ENCODE measurements at places on chromosomes 6 and 20.

- DNase-seq: no peak
These were observed 151.1 kb upstream of the HCRTR2 start for GRCh38 chr6:55023230-55023629.

- DNase-seq: no peak
These were observed 29.3 kb upstream of the ZBTB24 start for GRCh38 chr6:109512271-109512817.

DNA sequence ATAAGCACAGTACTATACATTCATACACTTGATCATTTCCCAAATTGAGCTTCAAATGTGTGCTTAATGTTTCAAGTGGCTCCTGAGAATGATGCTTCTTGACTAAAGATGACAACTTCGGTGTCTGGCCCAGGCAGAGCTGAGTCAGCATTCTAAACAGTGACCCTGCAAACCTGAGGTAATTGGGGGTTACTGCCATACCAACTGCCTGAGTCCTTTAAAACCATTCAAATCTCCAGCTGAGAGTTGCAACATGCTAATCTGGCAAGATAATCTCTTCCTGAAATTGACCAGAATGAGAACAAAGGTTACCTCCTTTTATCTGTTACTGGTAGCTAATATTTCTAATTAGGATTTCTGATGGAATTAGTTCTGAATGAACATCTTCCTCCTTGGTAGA lies 8.2 kb downstream of the BACH2 start:
- no peak for DNase-seq

DNA sequence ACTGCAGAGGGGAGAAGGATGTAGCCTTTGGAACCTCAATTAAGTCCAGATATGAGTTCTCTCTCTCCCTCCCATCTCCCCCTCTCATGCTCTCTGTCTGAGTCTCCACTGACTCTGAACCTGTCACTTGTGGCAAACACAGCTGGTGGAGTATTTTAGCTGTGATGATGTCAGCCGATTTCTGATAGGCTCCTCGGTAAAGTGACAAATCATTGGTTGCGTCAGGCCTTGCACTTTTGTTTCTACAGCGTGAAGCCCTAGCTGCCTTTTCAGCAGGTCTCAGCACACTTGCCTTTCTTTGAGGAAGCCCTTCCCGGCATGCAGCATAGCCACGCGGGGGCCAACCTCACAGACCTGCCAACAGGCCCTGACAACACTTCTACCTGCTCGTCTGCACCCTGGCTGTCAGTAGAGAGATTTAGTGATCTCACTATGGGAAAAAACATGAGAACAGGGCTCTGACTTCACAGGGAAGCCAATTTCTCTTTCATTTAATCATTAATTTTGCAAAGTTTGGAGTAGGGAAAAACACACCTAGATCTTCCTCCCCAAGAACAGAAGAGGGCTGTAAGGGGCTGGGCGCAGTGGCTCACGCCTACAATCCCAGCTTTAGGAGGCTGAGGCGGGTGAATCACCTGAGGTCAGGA lies 84.4 kb downstream of the GMPR start:
- DNase-seq: peak; percentile 57

- no peak for DNase-seq
These were observed 692.0 kb downstream of the DHX35 start for GRCh38 chr20:39654171-39654570.

GRCh38 chr6:45498591-45498990 lies 120.9 kb upstream of the SUPT3H start:
- DNase-seq: no peak

GRCh38 chr6:123182998-123183397 lies 187.0 kb downstream of the CLVS2 start:
- DNase-seq: no peak

DNA sequence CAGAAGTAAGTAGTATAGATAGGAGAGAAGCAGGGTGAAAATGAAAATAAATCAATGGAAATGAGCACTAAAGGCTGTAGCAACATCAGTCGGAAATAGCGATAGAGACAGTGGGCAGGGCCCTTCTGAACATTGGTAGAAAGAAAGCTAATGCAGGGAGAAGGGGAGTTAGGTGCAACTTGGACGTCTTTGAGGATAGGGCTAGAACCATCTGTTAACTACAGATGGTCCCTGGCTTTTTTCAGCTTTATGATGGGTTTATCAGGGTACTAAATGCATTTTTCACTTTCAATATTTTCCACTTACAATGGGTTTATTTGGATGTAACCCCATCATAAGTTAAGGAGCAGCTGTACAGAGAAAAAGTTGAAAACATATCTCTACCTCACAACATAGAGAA lies 72.8 kb upstream of the CNR1 start:
- no peak for DNase-seq

DNA sequence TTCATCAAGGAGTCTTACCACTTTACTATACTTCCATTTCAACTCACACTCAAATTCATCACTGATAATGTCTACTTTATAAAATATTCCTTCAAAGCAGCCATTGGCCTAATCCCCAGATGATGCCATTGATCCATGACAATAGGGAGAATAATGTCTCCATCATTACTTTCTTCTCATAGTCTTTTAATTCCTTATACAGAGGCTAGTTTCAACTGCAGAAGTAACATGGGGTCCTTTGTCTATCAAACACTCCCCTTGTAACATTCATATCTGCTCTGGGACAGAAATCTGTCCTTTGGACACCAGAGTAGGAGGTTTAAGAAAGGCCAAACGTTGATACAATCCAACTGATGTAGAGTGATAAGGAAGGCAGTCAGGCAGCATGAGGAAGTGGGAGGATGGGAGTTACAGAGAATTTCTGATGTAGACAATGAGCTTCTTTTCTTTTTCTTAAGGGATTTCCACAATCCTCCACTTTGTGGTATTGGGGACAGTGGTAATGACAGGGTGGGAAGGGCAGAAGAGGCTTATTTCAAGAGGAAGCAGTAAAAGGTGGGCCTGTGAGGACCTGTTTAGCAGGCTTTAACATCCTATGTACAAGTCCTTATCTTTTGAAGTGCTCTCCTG lies 18.9 kb upstream of the HLA-DOA start:
- no peak for DNase-seq

Data from MCF 10A (cell line).